CD4-positive, alpha-beta T cell treated with Interleukin-10 for 1 hour (primary cell): ENCODE measurements at places on chromosomes 16 and 17.

DNA sequence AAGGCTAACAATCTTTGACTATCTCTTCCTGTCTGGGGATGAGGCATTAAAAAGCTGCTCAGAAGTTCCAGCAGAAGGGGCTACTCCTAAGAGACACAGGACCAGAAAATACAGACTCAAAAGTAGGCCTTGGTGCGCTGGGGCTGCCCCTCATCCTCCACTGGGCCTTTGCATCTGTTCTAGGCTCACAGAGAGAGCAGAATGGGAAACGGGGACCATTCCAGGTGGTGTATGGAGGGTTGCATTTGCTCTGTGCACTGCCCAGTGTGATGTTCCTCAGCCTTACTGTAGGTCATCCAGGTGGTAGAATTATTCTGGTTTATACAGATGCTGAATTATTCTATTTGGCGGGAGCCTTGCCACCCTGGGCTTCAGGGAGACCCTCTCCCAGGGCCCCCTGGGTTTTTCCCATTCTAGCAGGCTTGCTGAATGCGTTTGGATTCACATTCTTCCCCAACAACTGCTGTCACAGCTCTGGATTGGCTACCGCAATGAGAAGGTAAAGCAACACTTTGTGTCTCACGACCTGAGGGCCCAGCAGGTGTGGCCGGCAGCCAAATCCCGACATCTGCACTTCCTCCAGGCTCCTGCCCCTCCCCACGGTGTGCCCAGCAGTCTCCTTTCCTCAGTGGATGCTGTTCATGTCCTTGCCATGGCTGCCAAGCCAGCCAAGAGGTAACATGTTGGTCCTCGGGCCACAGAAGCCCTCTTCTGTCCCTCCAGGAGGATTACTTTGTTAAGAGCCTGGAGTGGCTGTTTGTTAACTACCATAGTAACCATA is 25.0 kb upstream of the ZNHIT3 start:
- DNase-seq = no peak

DNA sequence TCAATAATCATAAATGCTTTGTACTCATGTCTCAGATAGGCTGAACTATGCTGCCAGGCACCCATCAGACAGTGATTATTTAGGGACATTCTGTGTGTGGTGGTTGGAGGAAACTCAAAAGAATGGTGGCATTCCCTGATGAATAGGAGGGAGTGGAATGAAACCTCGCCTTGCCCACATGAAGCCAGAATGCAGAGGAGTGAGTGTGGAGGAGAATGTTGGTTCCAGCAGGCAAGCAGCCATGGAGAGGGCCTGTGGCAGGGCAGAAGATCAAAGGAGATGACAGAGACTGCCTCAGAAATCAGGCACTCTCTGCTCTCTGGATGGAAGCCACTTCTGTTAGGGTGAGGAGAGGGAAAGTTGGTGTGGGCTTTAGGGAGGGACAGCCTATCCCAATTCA is 22.5 kb downstream of the KCTD19 start:
- DNase-seq = no peak

DNA sequence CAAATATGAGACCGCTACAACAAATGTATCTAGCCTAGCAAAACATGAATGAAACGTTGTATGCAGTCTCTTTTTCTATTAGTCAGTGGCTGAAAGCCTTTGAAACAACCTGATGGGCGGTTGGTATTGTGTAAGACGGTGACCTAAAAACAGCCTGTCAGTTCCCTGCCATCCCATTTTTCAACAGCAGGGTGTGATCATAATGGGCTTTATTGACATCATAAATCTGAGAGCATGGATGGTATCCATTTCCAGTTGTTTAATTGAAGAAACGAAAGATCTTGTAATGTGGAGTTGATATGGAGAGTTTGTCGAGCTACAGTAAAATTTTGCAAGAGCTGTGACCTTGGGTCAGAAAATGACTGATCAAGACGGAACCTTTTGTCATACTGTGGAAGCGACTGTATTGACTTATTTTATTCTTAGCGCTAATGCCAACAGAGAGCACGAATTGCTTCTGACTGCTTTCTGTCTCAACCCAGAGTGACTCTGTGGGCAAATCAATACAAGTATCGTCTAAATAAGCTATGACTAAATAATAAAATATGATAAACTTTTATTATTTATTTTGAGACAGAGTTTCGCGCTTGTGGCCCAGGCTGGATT is 12.3 kb upstream of the MEIOB start:
- DNase-seq = peak; percentile 9

DNA sequence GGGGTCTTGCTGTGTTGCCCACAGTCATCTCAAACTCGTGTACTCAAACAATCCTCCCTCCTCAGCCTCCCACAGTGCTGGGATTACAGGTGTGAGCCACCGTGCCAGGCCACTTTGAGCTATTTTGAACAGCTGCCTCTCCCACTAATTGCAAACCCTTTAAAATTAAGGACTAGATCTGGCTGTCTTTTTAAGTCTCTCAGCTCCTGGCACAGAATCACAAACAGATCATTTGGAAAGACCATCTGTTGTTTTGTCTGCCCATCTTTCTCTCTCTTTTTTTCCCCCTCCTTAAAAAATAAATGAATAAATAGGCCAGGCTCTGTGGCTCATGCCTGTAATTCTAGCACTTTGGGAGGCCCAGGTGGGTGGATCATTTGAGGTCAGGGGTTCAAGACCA is 10.9 kb upstream of the STAT3 start:
- no peak for DNase-seq

DNA sequence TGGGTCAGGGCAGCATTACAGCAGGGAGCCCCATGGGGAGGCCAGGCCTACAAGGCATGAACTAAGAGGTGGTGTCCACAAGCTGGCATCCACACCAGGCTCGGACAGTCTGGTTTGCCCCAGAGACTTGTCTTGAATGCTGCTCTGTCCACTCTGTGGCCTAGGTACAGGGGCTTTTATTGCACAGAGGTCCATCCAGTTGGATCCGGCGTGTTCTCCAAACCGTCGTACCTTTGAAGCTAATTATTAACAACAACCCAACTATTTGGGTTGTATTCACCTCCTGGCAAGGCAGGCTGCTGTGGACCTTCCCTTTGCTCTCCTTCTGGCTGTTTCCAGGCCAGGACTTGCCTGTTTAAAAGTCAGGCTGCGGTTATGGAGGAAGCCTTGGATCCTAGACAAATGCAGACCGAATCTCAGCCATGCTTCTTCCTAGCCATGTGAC is 123.4 kb downstream of the CLEC16A start:
- no peak for DNase-seq

GRCh38 chr17:74870512-74870911 is 2.3 kb downstream of the FDXR start:
- DNase-seq = no peak

DNA sequence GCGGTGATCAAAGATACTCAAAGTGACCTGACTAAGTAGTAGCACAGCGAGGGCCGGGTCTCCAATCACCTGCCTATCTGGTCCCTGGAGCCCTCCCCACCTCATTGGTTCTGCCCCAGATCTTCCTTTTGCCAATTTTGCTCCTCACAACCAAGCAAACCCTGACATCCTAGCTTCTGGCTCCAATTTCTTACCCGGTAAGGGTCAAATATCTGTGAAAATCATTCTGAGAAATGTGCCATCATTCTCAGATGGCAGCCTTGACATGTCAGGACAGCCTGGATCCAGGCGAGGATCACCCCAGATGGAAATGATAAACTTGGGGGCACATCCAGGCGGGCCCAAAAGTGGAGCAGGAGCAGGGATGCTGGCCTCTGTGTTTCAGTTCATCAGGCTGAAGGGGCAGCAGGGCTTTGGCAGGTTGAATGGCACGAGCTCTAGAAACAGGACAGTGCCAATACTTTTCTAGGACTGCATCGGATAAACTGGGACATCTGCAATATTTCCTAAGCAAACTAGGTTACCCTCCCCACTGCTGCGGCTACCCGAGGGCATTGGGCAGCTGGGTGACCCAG is 83.9 kb downstream of the SHISA6 start:
- no peak for DNase-seq

DNA sequence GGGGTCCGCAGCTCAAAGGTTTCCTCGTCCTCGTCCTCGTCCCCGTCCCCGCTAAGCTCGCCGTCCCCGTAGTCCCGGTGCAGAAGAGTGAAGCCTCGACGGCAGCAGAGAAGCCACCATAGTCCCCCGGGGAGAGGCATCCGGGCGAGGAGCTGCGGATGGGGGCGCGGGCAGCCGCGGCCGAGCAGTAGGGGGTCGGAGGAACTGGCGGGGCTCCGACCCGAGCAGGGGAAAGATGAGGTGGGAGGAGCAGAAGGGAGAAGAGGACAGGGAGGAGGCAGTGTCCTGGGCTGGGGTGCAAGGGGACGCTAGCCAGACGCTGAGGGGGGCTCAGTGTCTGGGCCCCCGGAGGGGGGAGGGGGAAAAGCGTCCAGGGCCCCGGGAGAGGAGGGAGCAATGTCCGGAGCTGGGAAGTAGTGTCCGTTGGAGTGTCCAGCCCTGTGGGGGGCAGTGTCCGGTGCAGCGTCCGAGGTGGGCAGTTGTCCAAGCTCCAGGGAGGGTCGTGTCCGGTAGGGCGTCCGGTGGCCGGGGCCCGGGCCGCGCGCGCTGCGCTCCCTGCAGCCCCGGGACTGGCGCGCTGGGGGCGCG is at the start of gene PLEKHH3:
Gene PLEKHH3, minus strand, starts transcription at position 571 of the 588 bp plus-strand sequence. Its CDS starts 431 bp downstream, at position 140.
- DNase-seq = peak; percentile 11

DNA sequence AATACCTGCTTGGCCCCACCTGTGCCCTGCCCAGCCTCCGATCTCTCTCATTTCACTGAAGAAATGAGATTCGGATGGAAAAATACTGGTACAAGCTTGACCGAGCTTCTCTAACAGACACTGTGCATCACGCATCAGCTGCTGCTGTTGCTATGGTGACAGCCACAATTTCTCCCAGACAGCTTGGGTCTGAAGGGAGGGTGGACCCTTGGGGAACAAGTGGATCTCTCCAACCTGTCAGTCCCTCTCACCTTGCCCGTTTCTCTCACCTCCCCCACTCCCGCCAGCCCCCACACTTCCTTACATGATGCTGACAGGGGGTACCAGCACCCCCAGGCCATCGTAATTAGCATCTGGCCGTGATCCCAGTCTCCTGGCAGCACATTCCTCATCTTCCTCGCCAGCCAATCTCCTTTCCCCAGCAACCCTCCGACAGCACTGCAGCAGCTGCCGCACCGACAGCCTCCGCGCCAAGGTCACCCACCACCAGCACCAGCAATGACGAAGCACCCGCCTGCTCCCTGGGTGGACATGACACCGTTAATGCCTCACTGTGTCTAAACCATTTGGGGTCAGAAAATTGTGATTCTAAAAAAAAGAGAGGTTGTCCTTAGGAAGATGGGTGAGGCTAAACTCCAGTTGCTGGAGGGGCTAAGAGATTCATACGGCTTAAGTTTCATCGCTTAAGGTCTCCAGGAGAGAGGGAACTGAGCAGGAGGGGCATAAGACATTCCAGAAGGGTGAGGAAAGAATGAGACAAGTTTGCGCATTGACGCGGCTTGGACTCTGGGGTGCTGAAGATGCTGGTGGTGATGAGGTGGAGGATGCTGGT is 58.6 kb upstream of the TNRC6A start:
- DNase-seq = no peak

DNA sequence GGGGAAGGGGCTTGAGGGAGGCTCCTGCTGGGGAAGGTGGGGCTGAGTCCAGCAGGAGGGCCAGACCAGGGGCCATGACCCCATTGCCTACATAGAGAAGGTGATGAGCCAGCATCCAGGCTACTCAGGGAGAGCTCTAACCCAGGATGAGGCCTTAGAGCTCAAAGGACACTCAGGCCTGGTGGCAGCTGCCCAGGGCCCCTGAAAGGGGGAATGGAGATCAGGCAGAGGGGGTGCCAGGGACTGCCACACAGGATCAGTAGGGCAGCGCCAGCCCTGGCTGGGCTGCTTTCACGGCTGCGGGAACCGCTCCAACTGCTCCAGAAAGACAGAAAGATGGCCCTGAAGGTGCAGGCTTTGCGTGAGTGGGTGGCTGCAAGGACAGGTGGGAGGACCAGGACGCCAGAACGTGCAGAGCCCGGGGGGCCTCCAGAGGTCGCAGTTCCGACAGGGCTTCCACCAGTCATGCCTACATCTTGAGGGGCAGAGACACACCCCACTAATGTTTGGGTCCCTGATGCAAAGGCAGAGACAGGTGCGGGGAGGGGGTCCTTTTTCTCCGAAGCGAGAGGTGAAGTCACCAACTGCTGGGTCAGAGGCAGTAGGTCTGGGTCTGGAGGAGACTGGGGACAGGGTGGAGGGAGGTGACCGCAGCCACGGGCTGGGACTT is 882 bp upstream of the ATP6V0C start:
- DNase-seq = peak; percentile 52

DNA sequence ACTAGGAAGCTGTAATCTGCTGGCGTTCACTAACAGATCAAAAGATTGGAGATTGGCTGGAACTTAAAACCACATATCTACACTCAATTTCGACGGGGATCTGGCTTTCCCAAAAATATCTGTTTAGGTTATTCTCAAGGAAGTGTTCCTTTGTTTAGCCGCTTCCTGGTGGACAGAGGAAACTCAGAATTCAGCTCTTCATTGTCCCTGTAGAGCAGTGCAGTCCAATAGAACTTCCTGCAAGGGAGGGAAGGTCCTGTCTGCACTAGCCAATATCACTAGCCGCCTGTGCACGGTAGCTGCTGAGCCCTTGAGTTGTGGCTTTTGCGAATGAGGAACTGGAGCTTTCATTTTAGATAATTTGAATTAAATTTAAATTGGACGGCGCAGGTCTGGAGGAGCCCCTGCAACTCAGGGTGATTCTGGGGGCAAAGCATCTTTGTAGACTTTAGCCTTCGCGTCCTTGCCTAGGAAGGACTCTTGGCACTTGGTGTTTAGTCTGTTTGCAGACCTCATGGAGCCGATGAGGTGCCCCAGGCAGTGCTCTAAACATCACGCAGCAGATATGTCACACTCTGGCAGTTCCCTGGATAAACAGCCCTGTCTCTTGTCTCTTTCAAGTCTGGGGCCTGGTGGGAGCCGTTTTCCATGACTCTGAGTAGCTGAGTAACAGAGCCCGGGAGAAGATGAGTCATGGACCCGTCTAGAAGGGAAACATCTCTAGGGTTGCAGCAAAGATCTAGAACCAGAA is 122.2 kb downstream of the CCDC182 start:
- no peak for DNase-seq

DNA sequence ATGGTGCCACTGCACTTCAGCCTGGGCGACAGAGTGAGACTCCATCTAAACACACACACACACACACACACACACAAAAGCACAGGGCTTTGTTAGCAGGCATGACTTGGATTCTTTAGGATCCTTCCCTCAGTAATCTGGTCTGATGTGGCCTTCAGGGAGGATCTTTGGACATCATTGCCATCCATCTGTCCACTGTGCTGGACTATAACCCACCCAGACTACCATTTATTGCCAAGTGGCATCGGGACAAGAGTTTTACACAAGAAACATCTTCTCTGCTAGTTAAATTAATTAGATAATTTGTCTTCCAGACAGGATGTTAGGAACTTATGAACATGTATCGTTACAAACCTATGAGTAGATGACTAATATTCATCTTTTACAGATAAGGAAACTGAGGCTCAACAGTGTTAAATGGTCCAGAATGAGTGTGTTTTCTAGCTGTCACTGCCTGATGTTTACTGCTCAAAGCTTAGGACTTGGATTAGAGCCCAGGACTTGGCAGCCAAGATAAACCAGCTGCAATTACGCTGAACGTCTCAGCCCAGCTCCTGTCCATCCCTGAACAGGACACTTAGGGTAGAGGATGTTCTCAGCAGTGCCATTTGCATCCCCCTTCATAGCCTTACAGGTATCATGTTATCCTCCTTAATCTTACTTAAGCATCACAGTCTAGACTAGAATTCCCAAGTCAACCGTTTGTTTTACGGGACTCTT is 285.8 kb downstream of the WWOX start:
- DNase-seq = no peak
